Sigmoid colon (tissue), 7 donors: ENCODE measurements at places on chromosomes 5 and 9. TPM values are rescaled to one million over a fixed set of nuclear protein-coding genes. Genes with fewer than 3 reads are reported as not detected.

The CDHR2 gene
- 1.1 TPM for total RNA-seq

The IL9 gene
- not detected for total RNA-seq

The ISL1 gene
- 0.81 TPM for total RNA-seq

The NTRK2 gene
- total RNA-seq, result 2.1 TPM

The PCDHB5 gene
- 3.1 TPM for total RNA-seq

GRCh38 chr5:61322738-61323725 lies 9.0 kb upstream of the ZSWIM6 start:
- no peak overlapping the region for H3K4me3 ChIP-seq
- no peaks in the 10 kb centered on the region for H3K36me3 ChIP-seq
- DNase-seq, result no peak
- H3K4me1 ChIP-seq, result peaks cover 15% of the 10 kb centered on the region

GRCh38 chr9:88814577-88814976 lies 176.7 kb upstream of the S1PR3 start:
- peak overlapping the region; percentile 7 for H3K27ac ChIP-seq
- H3K4me1 ChIP-seq, result peaks cover 12% of the 10 kb centered on the region
- H3K27me3 ChIP-seq, result no peaks in the 10 kb centered on the region
- H3K36me3 ChIP-seq, result no peaks in the 10 kb centered on the region
- no peak for DNase-seq

GRCh38 chr5:78243639-78244038 lies 50.9 kb downstream of the AP3B1 start:
- no peak overlapping the region for H3K27ac ChIP-seq
- no peak overlapping the region for H3K4me3 ChIP-seq
- H3K27me3 ChIP-seq, result no peaks in the 10 kb centered on the region
- no peaks in the 10 kb centered on the region for H3K4me1 ChIP-seq
